ENCODE measurements at places on chromosomes 12 and 14.

GRCh38 chr12:51897181-51897580 is 9.3 kb downstream of the ANKRD33 start:
- DNase-seq: no peak

DNA sequence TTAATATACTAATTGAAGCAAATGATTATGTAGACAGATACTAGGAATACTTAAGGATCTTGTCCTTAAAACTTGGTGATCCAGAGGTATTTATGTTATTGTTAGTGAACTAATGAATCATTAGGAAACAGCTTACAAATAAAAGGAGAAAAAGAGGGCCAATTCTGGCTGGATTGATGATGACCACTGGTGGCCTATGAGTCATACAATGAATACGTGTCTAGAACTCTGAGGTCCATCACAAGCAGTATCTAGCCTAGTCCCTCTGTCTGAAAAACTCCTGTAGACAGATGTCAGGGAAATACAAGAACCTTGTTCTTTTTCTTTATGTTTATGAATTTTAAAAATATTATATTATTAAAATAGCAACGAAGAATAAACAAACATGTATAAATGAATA is 51.7 kb upstream of the RTL1 start:
- no peak for DNase-seq

DNA sequence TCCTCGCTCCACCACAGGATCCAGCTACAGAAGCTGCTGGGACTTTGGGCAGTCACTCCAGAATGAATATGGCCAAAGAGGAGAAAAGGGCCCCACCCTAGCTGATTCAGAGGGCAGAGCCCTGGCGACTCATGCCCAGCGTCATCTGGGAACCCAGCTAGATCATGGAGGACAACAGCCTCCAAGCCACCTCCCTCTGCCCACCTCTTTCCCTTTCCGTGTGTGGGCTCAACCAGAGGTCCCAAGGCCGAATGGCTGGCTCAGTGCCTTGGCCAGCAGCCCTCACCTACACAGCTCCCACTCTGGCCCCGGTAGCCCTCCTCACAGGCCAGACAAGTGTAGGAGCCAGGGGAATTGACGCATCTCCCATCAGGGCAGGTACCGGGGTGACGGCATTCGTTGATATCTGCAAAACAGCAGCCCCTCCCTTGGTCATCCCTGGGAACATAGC is 17.4 kb downstream of the ISCA2 start:
- no peak for DNase-seq

- DNase-seq: no peak
These were observed 449.5 kb downstream of the BCAT1 start for GRCh38 chr12:24499151-24500146.

- no peak for DNase-seq
These were observed 215.9 kb downstream of the CACNA1C start for GRCh38 chr12:2268471-2269286.

- no peak for DNase-seq
These were observed 168.5 kb upstream of the RTL1 start for GRCh38 chr14:101072070-101072469.

DNA sequence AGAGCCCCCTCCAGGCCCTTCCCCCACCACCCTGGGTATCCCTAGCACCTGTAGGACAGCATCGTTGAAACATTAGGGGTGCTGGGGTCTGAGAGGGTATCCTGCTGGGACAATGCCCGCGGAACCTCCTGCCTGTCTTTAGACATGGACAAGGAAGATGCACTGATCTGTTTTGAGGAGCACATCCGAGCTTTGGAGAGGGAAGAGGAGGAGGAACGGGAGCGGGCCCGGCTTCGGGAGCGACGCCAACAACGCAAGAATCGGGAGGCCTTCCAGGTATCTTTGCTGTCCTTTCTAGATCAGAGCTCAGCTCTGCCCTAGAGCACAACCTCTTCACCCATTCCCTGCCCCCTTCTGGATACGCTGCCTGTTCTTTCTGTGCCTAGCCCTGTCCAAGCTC is 13.2 kb downstream of the PRPF40B start:
- DNase-seq: no peak

DNA sequence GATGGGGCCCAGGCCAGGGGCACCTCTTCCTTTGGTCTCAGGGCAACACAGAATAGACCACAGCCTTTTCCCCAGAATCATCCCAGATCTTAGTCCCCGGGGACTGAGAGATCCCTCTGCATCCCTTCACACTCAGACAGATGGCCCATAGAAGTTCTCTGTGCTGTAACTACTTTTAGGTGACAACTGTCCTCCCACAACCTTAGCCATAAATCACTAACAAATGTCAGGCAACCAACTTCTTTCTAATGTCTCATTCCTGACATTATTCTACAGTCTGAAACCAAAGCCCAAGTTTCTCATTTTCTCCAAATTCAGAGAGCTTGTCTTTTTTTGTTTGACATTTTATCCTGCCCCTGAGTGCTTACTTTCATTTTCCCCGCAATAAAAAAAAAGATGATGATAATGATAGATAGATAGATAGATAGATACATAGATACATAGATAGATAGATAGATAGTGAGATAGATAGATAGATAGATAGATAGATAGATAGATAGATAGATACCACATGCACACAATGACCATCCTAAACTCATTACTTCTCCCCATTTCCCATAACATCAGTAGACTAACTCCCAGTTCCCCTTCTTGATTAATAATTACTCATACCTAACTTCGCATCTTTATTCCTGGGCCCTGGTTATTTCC is 28.6 kb downstream of the DUSP6 start:
- DNase-seq: no peak

GRCh38 chr14:61726778-61727658 is 31.7 kb downstream of the HIF1A start:
- DNase-seq: no peak

DNA sequence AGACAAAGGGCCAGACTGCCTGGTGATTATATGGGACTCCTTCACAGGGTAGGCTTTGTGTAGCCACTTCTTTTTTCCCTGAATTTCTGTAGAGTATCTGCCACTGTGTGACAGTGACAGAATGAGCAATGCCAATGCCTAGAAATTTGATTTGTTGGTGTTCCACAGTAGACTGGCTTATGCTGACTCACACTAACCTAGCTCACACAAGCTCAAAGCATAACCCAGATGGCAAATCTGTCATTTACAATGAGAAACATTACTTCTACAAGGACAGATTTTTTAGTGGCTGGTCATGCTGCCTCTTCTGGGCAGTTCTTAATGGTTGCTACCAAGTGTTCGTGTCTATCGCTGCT is 15.9 kb downstream of the CFAP251 start:
- no peak for DNase-seq

DNA sequence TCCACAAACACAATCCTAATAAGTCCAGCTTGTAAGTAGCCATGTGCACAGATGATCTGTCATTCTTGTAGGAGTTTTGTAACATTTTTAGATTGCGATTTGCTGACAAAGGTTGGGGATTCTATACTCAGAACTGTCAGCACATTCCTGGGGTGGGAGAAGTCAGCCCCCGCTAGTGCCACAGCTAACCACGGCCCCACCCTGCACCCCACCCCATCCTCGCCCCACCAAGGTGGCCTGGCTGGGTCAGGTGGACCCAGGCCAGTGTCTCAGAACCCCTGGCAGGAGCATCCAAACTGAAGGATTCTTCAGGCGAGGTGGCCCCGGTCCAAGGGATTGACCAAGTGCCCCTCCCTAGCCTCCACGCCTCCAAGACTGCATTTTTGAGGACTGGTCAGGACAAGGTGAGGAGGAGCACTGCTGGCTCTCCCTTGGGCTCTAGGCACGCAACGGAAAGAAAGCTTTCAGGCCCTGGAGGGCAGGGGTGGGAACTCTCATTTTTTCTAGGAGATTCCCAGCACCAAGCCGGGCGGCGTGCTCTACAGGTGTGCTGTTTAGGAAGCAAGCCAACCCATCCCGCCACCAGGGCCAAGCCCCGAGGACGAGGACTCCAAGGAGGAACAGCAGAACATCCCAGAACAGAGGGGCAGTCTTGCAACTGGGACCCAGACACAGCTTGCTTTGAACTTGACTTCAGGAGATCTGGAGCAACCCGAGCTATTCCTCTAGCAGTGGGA is 172.8 kb downstream of the BCL11B start:
- no peak for DNase-seq

DNA sequence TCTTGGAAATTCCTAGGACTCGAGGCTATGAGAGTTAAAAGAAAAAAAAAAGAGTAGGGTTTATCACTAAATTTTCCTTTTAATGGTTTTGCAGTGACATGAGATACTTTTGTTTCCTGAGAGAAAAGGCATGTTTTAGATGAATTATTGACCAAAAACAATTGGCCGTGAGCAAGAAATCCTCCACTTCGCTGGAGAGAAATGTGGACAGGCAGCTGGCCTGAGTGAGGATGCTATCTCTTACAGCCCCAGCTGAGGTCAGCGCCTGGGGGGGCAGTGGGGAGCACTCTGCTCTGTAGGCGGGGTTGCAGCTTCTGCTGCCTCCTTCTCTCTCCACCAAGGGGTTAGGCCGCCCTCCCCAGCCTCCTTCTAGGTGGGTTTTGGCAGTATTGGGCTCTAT is 54.7 kb downstream of the PRIMA1 start:
- no peak for DNase-seq

DNA sequence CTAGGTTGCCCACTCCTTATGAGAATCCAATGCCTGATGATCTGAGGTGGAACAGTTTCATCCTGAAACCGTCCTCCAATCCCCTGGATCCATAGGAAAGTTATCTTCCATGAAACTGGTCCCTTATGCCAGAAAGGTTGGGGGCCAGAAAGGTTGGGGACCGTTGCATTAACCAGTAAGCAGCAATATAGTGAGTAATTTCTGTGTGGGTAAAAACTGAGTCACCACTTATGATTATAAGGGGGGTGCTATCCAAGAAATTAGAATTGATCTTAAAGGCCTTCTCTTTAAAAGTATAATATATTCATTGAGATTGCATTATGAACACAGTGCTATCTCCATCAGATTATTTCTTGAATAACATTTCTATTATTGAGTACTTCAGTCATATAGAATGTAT is 97.2 kb downstream of the PCNX1 start:
- no peak for DNase-seq

GRCh38 chr14:81172881-81173280 is 47.9 kb downstream of the GTF2A1 start:
- DNase-seq: no peak

- DNase-seq: peak; percentile 66
These were observed 782.5 kb downstream of the TMEM121 start for GRCh38 chr14:106308839-106309389.

DNA sequence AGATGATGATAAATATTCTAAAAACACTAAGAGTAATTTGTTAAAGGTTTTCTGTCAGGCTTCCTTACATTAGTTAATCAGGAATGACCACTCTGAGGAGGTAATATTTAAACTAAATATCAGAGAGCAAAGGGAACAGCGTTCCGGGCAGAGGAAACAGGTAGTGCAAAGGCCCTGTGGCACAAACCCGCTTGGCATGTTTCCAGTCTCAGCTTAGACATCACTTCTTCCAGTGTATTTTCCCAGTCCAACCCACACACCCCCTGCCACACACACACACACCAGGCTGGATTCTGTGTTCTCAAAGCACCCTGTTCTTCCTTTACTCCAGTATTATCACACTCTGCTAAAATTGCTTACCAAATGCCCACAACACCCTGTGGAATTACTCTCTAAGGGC is 247.1 kb downstream of the RPS29 start:
- DNase-seq: no peak

DNA sequence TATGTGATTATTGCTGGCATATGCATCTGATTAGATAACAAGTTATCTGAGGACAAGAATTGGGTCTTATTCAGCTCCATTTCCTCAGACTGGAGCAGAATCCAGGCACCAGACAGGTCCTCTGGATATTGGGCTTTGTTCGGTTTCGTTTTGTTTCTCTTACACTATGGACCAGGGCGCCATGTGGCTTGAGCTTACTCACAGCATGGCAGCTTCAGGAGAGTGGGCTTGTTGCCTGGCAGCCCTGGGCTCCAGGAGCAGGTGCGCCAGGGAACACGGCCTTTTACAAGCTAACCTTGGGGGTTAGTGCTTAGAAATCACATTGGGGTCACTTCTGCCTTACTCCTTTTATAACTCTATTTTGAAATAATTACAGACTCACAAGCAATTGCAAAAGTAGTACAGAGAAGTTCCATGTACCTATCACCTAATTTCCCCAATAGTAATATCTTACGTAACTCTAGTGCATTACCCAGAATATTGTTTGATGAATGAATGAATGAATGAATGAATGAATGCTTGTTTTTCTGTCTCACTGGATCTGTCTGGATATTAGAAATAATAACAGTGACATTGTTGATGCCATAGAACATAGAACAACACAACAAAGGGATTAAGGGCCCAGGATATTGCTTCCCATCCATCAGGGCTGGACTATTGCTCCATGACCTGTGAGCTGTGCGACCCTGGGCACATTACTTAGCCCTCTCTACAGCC is 39.0 kb downstream of the CMKLR1 start:
- DNase-seq: no peak

GRCh38 chr14:103710771-103711377 is 4.4 kb downstream of the XRCC3 start:
- DNase-seq: no peak

GRCh38 chr12:32260696-32261095 is 138.7 kb upstream of the FGD4 start:
- DNase-seq: no peak

DNA sequence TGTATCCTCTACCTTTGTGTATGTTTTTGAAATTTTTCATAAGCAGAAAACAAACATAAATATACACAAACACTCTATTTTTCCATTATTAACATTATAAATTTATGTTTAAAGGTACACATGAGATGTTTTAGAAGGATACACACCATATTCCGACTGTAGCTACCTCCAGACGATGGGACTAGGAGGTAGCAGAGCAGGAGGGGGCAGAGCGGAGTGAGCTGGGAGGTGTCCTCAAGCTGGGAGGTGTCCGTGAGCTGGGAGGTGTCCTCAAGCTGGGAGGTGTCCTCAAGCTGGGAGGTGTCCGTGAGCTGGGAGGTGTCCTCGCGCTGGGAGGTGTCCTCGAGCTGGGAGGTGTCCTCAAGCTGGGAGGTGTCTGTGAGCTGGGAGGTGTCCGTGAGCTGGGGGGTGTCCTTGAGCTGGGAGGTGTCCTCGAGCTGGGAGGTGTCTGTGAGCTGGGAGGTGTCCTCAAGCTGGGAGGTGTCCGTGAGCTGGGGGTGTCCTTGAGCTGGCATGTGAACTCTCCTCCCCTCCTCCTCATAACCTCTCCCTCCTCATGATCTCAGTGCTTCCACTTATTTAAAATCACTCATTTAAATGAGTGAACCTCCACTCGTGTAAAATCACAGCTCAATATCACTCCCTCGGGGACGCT is 346.9 kb upstream of the SFSWAP start:
- no peak for DNase-seq

GRCh38 chr14:91063119-91063518 is 2.7 kb upstream of the RPS6KA5 start:
- peak; percentile 12 for DNase-seq

DNA sequence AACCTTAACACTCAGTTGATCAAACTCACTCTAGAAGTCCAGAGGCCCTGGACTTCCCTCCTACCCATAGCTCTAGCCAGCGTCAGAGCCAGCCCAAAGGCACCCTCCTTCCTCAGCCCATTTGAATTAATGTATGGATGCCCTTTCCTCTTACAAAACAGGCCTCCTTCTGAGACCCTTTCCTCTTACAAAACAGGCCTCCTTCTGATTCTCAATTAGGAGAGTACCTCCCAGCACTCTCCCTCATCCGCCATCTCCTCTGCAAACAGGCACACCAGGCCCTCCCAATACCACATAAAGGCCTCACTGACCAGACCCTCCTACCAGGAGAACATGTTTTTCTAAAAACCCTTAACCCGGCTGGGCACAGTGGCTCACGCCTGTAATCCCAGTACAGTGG is 65.7 kb downstream of the MOK start:
- no peak for DNase-seq

All from stimulated activated CD4-positive, alpha-beta T cell treated with anti-CD3 and anti-CD28 coated beads, TNF-alpha, amount 100 ng/mL, for 24 hours (primary cell).